ENCODE measurements at places on chromosomes 6 and 20. TPM values are rescaled to one million over a fixed set of nuclear protein-coding genes. Genes with fewer than 3 reads are reported as not detected.

DNA sequence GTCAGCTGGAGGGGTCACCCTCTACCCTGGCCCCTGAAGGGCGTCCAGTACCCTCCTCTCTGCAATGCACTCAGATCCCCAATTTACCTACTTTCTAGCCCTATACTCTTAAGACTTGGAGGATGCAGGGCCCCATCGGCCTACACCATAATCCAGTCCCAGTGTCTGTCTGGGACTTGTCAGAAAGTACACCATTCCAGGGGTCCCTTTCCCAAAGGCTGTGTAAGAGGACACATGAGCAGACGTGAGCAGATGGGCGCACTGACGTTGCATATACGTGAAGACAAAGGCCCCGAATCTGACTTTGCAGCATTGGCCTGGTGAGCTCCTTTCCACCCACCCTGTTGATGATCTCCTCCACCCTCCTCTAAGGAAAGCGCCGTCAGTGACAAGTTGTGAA is 20.9 kb upstream of the SMOC2 start:
- DNase-seq = no peak

GRCh38 chr6:136035378-136036070 is 184.0 kb downstream of the PDE7B start:
- no peak for DNase-seq

- DNase-seq = no peak
Observed at GRCh38 chr6:24493945-24494820, 586 bp upstream of the ALDH5A1 start.

GRCh38 chr20:61560361-61560853 is 308.3 kb downstream of the CDH4 start:
- no peak for DNase-seq

DNA sequence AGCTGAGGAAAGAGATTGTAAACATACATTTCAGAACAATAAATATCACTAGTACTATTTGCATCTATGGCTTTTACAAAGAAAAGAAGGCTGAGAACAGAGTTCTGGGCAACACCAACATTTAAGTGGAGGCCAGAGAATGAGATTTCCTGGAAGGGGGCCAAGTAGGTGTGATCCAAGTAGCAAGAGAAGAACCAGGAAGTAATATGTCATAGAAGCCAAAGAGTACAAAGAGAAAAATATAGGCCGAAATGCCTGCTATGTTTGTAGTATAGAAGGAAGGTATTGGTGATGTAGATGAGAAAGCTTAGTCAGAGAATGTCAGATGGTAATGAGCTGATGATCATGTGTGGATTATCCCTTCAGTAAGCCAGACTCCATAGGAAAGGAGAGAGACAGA is 94.5 kb downstream of the PERP start:
- no peak for DNase-seq

GRCh38 chr6:53284901-53285300 is 63.8 kb downstream of the ELOVL5 start:
- DNase-seq = peak; percentile 57

GRCh38 chr6:99270826-99271225 is 78.6 kb downstream of the FAXC start:
- no peak for DNase-seq

DNA sequence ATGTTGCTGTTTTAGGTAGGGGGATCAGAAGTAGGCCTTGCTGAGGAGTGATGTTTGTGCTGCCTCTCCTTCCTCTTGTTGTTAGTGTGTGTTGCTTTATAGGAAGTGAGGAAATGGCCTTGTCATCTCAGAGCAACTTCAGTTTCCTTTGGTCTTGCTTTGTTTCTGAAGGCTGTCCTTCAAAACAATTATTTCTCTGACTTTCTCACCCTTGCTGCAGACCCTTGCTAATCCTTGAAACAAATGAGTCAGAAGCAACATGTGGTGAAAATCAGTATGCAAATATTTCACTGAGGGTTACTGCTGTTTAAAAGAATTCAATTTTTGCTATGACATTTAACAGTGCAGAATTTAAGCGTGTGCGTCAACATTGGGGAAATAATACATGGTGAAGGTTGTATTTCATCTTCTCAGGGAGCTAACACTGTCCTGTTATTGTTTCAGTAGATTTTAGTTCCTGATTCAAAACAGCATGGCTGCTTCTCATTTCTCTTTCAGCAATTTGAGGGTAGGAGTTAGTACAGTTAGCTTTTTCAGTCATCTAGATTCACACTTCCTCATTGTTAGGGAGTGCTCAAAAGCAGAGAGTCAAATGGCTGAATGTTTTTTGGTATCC is 13.8 kb downstream of the RNF144B start:
- no peak for DNase-seq

- no peak for DNase-seq
Observed at GRCh38 chr20:47237715-47238114, 118.8 kb downstream of the ZMYND8 start.

The APOBEC2 gene
- total RNA-seq = not detected

The CCDC170 gene
- total RNA-seq = not detected

DNA sequence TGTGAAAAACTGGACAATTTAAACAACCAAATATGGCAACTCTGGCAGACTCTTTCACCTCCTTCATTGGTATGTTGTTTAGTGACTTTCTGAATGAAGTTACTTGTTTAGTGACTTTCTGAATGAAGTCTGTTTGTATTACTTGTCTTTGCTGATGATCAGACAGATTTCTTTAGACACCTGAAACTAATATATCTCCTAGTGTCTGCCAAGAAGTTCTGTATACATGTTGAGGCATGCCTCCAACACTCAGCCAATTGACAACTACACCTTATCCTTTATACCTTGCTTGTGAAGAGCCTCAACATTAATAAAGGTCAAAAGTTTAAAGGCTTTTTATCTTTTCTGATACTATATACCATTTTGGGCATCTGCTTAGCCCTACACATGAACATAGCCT is 725.4 kb upstream of the EPHA7 start:
- DNase-seq = no peak

The PGBD1 gene
- total RNA-seq = 1.9 TPM

GRCh38 chr20:6504826-6505225 is 262.7 kb upstream of the BMP2 start:
- DNase-seq = no peak

GRCh38 chr20:58565461-58566175 is 50.4 kb upstream of the APCDD1L start:
- DNase-seq = no peak

GRCh38 chr20:34634392-34634791 is 42.5 kb downstream of the PIGU start:
- DNase-seq = no peak

DNA sequence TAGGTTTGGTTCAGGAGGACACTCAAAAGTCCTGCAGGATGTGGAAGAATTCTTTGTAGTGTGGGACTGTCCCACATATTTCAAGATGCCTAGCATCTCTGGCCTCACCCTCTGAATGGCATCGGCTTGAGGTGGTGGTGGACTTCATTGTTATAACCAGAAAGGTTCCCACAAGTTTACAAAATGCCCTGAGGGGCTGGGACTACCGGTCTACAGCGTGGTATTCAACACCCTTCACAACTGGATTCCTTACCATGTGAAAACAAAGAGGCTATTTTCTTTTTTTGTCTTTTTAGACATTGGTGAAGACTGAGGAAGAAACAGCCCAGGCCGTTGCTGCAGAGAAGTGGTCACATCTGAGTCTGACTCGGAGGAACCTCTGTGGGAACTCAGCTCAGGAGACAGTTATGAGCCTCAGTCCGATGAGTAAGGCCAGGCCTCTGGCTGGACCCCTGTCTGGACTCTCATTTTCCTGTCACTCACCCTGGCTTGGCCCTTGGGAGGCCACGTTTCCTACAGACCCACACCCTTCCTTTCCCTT is 15.2 kb downstream of the PGBD1 start:
- DNase-seq = no peak

The KHDRBS2 gene
- not detected for total RNA-seq

DNA sequence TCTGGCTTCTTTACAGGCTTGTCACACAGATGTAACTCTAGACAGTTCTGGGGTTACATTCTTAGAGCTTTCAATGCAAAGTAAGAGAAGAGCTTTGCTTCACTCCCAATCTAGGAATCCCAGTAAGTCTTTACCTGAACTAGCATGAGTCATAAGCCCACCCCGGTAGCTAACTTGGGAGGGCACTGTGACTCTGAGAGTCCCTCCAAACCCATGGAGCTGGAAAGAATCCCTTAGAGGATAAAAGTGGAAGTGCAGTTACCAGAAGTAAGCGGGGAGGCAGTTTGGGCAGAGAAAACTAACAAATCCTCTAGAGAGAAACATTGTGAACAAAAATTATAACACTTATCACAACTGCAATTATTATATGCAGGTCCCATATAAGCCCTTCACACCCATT is 84.0 kb upstream of the SMLR1 start:
- no peak for DNase-seq

GRCh38 chr6:33633462-33634158 is 12.5 kb downstream of the ITPR3 start:
- DNase-seq = peak; percentile 70

The SLC13A3 gene
- not detected for total RNA-seq

- DNase-seq = no peak
Observed at GRCh38 chr20:9769954-9770353, 68.9 kb downstream of the PAK5 start.

The OR12D3 gene
- total RNA-seq = not detected

- DNase-seq = no peak
Observed at GRCh38 chr6:129849456-129849855, 11.7 kb downstream of the TMEM244 start.

The MARCKS gene
- 0.07 TPM for total RNA-seq

GRCh38 chr6:45607798-45608197 is 230.1 kb upstream of the SUPT3H start:
- no peak for DNase-seq

DNA sequence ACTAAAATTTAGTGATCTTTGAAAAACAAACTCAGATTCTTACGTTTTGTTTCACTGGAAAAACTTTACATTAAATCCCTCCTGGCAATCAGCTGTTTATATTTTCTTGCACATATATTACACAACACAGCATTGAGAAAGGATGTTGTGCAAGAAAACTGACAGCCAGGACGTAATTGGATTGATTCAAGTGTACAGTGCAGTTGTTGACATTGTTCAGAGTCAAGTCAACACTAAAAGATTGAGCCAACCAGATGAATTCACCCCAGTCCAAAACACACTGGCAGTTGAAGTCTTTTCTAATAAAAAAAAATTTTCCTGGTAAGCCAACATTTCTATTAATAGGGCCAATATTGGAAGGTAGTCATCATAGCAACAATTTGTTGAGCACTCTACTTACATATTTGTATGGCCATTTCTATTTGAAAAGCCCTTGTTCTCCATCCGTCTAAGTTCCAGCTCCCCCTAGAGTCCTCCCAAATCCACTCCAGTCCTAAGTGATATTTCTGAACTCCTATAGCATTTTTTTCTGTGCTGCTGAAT is 20.9 kb upstream of the VNN1 start:
- no peak for DNase-seq

The COL21A1 gene
- not detected for total RNA-seq

The FKBP1C gene
- total RNA-seq = 0.48 TPM

DNA sequence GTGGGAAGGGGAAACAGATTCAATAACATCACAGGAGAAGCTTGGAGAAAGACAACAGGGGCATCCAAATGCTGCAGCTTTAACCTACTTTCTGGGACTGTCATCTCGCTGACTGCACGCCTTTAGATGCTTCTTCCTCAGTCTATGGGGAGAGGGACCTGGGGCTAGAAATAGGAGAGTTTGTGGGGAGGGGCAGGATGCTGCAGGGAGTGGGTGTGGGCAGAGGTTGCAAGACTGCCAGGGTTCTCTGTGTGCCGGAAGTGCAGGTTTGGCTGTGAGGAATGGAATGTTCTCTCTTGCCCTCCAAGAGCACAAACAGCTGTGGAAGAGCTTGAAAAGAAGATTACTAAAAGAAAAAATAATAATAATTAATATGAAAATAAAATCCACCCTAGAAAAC is 93.2 kb downstream of the FOXO3 start:
- no peak for DNase-seq

DNA sequence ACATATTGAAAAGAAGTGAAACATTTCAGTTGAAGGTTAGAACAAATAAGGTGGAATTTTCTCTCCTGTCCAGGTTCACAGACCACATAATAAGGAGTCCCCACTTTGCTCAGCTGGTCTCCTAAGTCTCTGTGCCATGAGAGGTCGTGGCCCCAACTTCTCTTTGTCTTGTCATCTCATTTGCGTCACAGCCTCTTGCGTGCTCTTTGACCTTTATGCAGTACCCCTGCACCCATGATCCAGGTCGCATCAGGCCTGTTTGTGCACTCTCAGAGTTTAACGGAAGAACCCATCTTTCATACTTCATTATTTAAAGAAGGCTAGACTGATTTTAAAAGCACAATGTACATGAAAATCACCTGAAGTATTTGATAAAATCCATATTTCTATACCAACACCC is 110.4 kb upstream of the BMP2 start:
- no peak for DNase-seq

DNA sequence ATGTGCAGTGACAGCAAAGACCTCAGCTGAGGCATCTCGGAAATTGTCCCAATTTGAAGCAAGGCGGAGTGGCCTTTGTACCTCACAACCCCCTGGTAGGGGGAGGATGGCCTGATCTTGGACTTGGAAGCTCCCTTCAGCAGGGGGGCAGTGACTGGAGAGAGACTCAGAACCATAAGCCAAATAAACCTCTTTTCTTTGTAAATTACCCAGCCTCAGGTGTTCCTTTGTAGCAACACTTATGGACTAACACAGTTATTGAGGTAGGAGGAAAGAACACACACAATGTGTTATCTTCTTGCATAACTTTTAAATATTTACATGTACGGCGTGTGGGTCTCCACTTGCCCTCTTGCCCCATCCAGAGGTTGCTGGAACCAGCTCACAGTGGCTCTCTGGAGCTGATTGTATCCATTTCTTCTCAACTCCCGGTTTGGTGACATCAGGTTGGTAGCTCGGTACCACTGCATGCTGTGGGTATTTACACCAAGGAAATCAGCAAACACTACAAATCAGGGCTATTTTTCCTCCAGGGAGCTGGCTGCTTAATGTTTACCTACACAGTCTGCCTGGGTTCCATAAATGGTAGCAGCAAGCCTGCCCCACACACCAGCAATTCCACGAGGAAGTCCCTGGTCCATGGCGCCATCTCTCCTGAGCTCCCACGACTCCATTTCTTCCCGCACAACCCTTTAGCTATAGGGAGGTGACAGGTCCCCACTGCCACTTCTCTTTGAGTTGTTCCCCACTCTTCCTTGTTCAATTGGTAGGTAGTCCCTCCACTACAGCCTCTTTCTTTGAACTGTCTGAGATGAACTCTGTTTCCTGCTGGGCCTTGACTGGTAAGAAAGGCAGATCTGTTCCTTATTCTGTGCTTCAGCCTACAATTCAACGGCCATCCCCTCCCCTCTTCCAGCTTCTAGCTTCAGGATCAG is 54.3 kb upstream of the TASP1 start:
- DNase-seq = no peak

The GNMT gene
- total RNA-seq = not detected

- DNase-seq = no peak
Observed at GRCh38 chr20:32823737-32824588, 4.2 kb downstream of the MAPRE1 start.

The PRRT1 gene
- total RNA-seq = 0.33 TPM

DNA sequence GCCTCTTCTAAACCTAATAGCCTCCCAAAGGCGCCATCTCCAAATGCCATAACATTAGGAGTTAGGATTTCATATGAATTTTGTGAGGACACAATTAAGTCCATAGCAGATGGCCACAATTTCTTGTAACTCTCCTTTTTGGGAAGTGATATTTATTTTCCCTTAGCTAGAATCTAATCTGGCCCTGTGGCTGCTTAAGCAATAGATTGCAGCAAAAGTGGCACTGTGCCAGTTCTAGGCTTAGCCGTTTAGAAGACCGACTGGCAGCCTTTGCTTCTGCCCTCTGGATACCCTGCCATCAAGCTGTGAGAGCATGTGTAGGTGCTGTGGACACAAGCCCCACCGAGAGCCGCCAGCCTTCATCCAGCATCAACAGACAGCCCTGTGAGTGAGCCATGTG is 15.9 kb upstream of the ADGB start:
- DNase-seq = no peak

The EPPIN gene
- total RNA-seq = not detected

The CRISP2 gene
- total RNA-seq = not detected

The RGS19 gene
- total RNA-seq = 44.4 TPM
